ENCODE measurements at places on chromosomes 2 and 18. TPM values are rescaled to one million over a fixed set of nuclear protein-coding genes. Genes with fewer than 3 reads are reported as not detected.

The DAPL1 gene
- total RNA-seq: not detected

The IL1B gene
- not detected for total RNA-seq

The C2orf72 gene
- total RNA-seq: not detected

The SIX2 gene
- 2.9 TPM for total RNA-seq

The CD8B gene
- not detected for total RNA-seq

The LYG2 gene
- total RNA-seq: not detected

The ZNF892 gene
- total RNA-seq: 4.9 TPM

The FLACC1 gene
- total RNA-seq: 1.2 TPM

Data from fibroblast of the aortic adventitia (primary cell).